ENCODE measurements at places on chromosomes 5 and 9.

GRCh38 chr5:6498968-6499367, 50.3 kb downstream of the UBE2QL1 start:
- DNase-seq = no peak

GRCh38 chr5:82975396-82975795, 101.8 kb downstream of the TMEM167A start:
- no peak for DNase-seq

- DNase-seq = no peak
Measured at GRCh38 chr5:176661676-176662075, 14.4 kb downstream of the TSPAN17 start.

DNA sequence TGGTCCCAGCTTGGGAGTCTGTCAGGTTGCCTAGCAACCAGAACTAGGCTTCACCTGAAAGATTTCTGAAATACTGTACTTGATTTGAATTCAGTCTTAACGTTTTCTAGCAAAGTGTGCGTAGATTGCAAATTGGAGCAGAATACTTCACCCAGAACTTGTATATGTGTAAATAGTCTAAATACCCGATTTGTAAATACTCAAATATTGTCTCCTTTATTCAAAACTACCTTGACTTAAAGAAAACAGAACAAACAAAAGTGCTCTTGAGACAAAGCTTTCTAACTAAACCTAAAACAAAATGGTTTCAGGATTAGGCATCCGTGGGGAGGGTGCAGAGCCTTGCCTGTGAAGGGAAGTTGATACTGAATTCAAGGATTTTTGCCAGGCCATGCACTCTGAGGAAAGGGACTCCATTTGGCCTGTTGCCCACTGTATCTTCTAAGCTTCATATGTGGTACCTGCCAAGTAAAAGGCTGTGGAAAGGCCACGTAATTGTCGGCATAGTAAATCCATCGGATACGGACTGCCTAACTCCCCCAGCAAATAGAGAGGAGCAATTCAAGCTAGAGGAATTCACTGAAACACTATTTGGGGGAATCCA, 744 bp upstream of the HMGCS1 start:
- no peak for DNase-seq

DNA sequence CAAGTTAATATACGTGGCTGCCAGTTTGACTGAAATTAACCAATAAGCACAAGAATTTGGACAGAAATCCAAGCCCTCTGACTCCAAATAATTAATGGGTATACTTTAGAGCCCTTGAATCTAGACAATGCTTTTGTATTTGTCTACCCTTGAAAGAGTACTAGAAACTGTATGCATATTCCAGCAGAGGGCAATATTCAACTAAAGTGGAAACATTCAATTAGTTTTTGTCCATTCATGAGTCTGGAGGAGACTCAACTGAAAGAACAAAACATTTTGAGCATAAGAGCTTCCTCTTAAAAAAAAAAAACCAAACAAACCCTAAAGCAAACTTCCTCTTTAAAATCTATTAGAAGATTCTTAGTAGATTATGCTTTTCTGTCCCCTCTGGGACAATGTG, 157.8 kb downstream of the ARHGEF28 start:
- DNase-seq = no peak

Data from BJ (cell line).